GDM1 (cell line): ENCODE measurements at places on chromosomes 6 and 20.

DNA sequence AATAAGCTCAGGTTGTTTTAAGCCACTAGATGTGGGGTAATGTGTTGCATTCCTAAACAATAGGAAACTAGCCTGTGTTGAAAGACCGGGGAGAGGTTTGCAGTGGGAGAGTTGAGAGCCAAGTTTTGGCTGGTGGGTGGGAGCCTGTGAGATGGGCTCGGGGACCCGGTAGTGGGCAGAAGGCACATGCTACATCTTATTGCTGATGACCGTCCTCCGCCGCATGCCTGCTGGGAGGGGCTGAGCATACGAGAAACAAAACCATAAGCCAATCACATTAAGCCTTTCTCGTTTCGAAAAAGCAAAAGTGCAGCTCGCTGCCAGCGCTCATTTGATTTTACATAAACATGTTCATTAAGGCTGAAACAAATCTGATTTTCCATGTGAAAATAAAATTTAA lies 57.4 kb upstream of the MPC1 start:
- no peak for DNase-seq

DNA sequence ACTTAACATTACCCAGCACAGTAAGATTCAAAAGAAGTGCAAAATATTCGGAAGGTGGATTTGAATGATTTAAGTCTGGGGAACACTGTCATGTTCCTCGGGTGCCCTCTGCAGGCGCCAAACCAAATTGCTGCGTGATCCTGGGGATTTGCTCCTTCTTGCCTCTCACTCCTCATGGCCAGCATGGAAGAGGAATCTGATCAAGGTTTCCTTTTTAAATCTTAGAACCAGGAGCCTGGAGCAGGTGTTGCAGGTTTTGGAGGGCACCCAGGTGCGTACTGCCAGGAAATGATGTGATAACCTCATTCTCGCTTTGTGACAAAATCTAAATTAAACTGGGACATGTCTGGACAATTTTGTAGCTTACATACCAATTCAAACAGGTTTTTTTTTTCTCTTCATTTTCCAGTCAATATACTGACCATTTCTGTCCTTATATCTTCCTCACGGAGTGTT lies 8.1 kb upstream of the PFDN4 start:
- DNase-seq: peak; percentile 56

DNA sequence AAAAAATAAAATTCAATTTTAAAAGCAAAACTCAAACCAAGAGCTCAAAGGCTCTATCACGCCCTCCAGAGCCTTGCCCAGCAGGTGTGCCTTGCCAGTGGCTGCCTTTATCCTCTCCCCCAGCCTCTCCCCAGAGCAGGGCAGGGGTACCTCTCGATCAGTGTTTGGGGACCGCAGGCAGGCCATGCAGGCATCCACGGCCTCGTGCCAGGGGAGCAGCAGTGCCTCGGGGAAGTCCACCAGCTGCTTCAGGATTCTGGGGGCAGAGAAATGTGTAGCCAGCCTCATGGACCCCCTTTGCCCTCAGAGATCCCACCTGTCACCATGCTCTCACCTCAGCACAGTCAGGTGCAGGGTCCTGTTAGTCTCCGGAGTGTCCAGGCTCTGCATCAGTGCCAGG lies 5.7 kb downstream of the CUL7 start:
- no peak for DNase-seq

- DNase-seq: no peak
These were observed 47.3 kb downstream of the EPB41L2 start for GRCh38 chr6:131015630-131016263.

- DNase-seq: no peak
These were observed 126.1 kb downstream of the PDE10A start for GRCh38 chr6:165536911-165537310.

- no peak for DNase-seq
These were observed 82.4 kb upstream of the TOX2 start for GRCh38 chr20:43832096-43832816.

DNA sequence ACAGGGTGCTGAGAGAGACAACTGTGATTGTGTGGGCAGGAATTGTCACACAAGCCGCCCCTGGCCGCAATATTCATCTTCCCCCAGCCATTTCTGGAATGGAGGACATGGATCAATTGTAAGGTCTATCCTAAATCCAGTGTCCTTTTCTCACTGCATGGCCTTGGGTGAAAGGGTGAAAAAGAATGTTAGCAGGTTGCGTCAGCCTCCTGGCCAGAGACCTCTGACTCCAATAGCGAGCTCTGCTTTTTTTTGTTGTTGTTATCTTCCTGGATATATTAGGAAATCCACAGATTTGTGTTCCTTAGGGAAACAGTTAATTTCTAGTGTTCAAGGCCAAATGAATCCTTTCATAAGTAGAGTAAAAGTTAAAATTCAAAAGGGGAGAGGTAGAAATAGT lies 47.1 kb upstream of the CD83 start:
- no peak for DNase-seq

GRCh38 chr20:7155794-7156193 lies 388.3 kb downstream of the BMP2 start:
- DNase-seq: no peak

DNA sequence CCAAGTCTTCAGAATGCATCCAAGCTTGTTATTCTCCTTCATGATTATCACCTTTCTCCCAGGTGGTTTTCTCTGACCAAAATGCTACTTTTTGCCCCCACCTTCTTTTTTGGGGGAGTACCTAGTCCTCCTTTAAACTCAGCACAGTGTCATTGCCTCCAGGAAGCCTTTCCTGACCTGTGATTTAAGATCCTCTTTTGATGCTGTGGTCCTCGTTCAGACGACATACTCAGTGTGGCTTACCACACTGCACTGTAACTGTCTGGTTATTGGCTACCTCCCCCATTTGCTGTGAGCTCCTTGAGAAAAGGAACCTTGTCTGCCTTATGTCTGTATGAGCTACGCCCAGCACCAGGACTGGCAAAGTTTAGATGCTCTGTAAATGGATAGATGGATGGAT lies 14.6 kb downstream of the SAYSD1 start:
- DNase-seq: peak; percentile 16

DNA sequence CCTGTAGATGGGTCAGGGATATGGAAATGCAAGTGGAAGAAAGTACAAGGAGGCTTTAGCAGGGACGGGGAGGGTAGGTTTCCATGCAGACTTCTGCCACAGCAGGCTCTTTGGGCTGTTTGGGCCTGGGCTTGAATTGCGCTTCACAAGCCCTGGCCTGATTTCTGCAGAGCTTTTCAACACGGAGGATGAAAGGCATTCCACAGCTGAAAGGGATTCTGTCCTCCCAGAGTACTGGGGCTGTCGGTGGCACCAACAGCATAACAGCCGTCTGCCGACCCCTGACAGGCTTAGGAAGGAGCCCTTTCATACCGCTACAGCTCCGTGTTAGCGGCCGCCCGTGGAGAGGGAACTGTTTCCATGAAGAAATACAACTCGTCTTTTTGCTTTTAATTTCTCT lies 22.9 kb upstream of the TBC1D7 start:
- no peak for DNase-seq

DNA sequence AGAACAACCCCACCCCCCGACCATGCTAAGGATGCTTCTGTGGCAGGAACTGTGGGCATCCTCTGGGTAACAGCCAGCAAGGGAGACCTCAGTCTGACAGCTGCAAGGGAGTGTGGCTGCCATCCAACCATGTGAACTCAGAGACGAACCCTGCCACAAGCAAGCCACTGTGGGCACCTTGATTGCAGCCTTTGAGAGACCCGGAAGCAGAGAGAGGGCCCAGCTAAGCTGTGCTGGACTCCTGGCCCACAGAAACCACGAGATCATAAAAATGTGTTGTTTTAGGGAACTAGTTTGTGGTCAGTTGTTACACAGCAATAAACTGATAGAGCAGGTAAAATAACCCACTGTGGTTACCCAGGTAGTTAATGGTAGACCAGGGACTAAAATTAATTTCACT lies 414.6 kb downstream of the CDH26 start:
- DNase-seq: no peak

DNA sequence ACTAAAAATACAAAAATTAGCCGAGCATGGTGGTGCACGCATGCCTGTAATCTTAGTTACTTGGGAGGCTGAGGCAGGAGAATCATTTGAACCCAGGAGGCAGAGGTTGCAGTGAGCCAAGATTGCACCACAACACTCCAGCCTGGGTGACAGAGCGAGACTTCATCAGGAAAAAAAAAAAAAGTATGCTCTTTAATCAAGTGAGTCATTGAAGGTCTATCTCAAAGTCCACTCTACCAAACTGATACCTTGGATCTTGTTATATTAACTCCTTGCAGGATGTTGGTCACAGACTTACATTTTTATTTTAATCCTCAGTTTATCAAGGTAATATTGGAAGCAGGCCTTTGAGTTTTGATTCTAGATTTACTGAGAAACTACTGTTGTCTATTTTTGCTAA lies 348.7 kb downstream of the COL12A1 start:
- DNase-seq: no peak

- DNase-seq: no peak
These were observed 242.1 kb downstream of the HACE1 start for GRCh38 chr6:104617591-104617990.

GRCh38 chr20:51440589-51440988 lies 101.9 kb downstream of the NFATC2 start:
- no peak for DNase-seq

- no peak for DNase-seq
These were observed 145.3 kb upstream of the TCF21 start for GRCh38 chr6:133743621-133744020.

DNA sequence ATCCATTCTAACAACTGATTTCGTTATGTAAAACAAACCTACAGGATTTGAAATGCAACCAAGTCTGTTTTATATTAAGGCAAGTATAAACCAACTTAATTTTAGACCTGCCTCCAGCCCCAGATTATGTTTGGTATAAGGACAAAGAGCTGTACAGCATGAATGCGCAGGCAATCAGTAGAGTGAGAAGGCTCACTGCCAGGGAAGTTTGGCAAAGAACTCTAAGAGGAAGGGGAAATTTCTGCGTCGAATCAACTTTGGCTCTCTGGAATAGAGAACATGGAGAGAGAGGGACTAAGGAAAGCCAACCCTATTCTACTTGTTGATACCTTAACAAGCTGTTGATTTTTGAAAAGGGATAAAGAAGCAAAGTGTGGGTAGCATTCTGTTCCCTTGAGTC lies 96.9 kb upstream of the FOXO3 start:
- no peak for DNase-seq

- DNase-seq: no peak
These were observed 106.4 kb downstream of the GMPR start for GRCh38 chr6:16344756-16345155.

DNA sequence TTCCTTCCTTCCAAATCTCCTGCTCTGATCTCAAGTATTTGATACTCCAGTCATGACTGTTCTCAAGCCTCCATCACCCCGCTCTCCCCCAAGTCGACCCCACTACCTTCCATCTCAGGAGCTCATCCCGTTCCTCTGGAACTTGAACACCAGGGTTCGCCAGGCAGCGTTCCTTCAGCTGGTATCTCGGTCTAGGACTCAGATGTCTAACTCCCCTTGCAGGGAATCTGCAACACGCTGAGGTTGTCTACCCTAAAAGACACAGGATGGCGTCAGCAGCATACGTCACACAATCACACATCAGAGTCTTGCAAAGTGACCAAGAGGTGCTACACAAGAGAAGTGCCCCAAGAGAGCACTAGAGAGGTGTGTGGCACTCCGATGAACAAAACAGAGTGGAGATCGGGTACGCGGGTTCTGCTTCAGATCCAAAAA lies 706 bp downstream of the ZNF184 start:
- DNase-seq: peak; percentile 54

DNA sequence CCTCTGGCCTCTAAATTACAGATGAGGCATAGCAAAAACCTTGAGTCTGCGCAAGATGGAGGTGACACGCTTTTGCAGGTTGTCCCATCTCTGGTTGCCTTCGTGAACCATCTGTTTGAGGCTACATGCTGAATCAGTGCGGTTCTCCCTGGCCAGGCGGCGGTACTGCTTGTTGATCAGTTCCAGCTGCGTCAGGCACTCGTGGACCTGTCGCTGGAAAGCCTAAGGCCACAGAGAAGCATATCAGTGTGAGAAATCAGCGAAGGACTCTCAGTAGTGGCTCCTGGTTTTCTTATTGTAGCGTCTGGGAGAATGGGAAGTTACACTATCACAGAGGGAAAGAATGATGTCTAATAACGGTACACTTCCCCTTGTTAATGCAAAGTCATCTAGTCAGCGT lies 344.4 kb downstream of the ESR1 start:
- no peak for DNase-seq

DNA sequence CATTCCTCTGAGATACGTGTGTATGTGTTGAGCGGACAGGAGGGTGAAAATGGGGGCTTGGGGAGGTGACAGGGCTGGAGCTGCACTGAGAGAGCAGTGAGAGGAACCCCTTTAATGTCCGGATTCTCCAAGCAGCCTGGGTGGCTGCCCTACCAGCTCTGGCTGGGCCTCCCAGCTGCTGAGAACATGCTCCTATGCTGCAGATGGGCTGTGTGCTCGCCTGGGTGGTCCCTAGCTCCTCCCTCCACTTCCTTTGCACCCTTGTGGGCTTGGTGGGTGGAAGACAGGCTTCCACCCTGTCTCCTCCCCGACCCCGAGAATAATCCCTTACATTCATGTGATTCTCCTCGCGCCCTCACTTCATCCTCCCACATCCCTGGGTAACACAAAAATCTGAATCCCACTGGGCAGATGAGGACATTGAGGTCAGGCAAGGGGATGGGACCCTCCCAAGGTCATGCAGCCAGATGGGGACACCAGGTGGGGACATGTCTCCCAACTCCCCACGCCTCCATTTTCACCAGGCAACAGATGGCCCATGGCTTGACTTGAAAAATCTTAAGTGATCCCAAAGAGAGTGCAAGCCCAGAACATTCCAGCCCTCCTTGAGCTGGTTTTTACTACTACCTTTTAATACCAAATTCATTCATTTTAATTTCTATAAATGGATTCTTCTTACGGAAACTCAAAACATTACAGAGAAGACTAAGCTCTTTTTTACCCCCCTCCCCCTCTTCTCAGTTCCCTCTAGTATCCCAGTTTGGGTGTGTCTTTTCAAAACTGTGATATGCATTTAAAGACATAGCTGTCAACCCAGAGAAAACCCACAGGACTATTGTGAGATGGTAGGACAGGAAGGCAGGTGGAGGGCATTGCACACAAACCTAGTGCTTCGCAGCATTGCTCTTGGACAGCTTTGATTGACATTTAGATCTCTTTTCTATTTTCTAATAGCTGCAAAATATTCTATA lies 5.0 kb upstream of the PDRG1 start:
- DNase-seq: no peak

GRCh38 chr6:5676701-5677100 lies 330.0 kb downstream of the NRN1 start:
- no peak for DNase-seq

DNA sequence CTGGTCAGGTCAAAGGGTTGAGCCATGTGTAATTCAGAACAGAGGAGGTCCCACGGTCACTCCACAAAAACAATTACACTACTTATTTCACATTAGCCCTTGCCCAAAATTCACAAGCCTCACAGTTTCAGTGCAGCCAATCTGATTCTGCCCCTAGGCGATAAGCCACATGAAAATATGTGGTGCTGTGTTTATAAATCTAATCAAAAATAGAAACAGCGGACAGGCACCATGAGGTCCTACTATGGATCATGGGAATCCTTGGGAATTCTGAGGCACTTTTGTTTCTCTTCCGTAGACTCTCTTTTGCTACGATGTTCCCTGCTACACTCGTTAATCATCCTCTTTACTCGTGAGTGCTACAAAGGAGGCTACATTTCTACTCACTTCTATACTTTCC lies 476.1 kb downstream of the TFAP2A start:
- no peak for DNase-seq
